ENCODE measurements at places on chromosomes 6 and 20. TPM values are rescaled to one million over a fixed set of nuclear protein-coding genes. Genes with fewer than 3 reads are reported as not detected.

Gene DEK
- 120 TPM for total RNA-seq

Gene ARID1B
- total RNA-seq: 117 TPM

Gene OR12D3
- not detected for total RNA-seq

Gene PDE10A
- total RNA-seq: 5.0 TPM

Gene SRC
- 85.8 TPM for total RNA-seq

Gene TNFRSF6B
- 2.7 TPM for total RNA-seq

Gene TRIM15
- 110 TPM for total RNA-seq

- DNase-seq: no peak
- no peak overlapping the region for H3K27ac ChIP-seq
Measured at GRCh38 chr6:161696801-161697200, 422.9 kb upstream of the AGPAT4 start.

DNA sequence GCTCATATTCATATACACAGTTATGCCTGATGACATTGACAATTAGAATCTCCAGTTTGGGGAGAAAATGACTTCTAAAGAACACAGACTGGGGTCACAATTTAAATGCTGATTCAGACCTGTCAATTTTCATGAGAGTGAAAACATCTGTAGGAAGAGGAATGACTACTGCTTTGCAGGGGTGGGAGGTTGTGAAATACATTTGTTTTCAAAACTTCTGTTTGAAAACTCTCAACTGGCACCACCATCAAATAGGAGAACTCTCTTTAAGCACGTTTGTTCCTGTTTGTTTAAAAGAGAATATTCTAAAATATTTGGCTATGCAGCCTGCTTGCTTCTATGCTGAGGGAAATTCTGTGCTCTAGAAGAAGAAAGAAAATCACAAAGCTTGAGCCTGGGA lies 50.8 kb upstream of the ADGRF5 start:
- H3K27ac ChIP-seq: no peak overlapping the region
- no peaks in the 10 kb centered on the region for H3K27me3 ChIP-seq

DNA sequence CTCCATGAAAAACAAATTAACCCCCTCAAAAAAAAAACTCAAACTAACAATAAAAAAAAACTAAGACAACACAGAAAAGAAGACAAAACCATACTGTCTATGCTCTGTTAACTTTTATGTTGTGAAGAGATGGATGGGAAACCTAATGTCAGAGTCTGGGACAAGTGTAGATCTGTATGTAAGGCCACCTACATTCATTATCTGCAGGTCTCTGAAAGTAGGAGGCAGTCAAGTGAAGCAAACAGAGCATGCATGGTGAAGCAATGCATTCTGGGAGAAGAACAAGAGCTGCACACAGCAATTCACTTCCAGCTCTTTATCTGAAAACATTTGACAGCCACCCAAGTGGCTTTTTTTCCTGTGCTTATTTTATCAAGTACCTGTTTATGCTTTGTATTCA lies 452.0 kb downstream of the EPHA7 start:
- H3K4me1 ChIP-seq: no peaks in the 10 kb centered on the region
- H3K4me3 ChIP-seq: no peak overlapping the region
- no peaks in the 10 kb centered on the region for H3K27me3 ChIP-seq
- no peaks in the 10 kb centered on the region for H3K36me3 ChIP-seq
- H3K27ac ChIP-seq: no peak overlapping the region

- H3K4me3 ChIP-seq: no peak overlapping the region
- no peak for DNase-seq
- H3K27me3 ChIP-seq: no peaks in the 10 kb centered on the region
- H3K4me1 ChIP-seq: peaks cover 15% of the 10 kb centered on the region
- H3K36me3 ChIP-seq: no peaks in the 10 kb centered on the region
Measured at GRCh38 chr6:35429463-35429862, 22.7 kb upstream of the FANCE start.

DNA sequence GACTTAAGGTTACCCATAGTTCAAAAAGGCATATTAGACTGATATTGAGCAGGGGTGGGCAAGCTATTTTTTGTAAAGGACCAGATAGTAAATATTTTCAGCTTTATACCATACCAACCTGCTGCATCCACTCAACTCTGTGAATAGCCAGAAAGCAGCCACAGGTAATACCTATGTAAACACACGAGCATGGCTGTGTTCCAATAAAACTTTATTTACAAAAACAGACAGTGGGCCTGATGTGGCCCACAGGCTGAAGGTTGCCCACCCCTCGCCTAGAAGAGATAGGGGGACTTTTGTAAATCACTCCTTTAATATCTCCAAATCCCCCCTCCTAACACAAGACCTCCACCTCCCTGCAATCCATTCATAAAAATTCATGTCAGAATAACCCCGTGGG lies 64.4 kb downstream of the PSMG4 start:
- no peak for DNase-seq
- H3K4me1 ChIP-seq: no peaks in the 10 kb centered on the region
- peaks cover 29% of the 10 kb centered on the region for H3K36me3 ChIP-seq
- no peaks in the 10 kb centered on the region for H3K27me3 ChIP-seq

DNA sequence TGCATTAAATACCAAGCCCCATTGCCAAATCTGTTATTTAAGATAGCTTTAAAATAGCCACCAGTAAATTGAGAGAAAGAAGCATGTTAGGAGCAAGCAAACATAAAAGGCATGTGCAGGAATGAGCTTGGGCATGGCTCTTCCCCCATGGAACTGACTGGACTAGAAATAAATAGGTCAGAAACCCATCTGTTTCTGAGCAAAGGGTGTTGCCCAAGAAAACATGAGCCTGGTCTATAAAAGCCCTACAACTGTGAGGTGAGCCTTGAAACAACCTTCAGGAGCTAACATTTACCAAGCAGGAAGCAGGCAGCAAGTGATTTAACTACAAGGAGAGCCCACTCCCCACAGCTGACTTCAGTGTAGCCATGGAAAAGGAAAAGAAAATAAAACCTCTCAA lies 126.3 kb downstream of the C6orf118 start:
- no peak overlapping the region for H3K4me3 ChIP-seq
- H3K4me1 ChIP-seq: no peaks in the 10 kb centered on the region
- no peaks in the 10 kb centered on the region for H3K36me3 ChIP-seq
- no peak overlapping the region for H3K27ac ChIP-seq
- no peak for DNase-seq
- no peaks in the 10 kb centered on the region for H3K27me3 ChIP-seq

DNA sequence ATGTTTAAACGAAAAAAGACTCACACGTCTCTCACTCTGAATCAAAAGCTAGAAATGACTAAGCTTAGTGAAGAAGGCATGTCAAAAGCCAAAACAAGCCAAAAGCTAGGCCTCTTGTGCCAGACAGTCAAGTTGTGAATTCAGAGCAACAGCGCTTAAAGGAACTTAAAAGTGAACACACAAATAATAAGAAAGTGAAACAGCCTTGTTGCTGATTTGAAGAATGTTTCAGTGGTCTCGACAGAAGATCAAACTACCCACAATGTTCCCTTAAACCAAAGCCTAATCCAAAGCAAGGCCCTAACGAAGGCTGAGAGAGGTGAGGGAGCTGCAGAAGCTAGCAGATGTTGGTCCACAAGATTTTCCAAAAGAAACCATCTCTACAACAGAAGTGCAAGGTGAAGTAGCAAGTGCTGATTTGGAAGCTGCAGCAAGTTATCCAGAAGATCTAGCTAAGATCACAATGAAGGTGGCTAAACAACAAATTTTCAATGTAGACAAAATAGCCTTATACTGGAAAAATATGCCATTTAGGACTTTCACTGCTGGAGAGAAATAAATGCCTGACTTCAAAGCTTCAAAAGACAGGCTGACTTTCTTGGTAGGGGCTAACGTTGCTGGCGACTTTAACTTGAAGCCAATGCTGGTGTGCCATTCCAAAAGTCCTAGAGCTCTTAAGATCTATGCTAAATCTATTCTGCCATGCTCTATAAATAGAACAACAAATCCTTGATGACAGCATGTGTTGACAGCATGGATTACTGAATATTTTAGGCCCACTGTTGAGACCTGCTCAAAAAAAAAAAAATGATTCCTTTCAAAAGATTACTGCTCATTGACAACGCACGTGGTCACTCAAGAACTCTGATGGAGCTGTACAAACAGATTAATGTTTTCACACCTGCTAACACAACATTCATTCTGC lies 40.3 kb downstream of the SEC63 start:
- DNase-seq: no peak
- H3K27ac ChIP-seq: no peak overlapping the region
- no peaks in the 10 kb centered on the region for H3K4me1 ChIP-seq
- H3K27me3 ChIP-seq: no peaks in the 10 kb centered on the region

DNA sequence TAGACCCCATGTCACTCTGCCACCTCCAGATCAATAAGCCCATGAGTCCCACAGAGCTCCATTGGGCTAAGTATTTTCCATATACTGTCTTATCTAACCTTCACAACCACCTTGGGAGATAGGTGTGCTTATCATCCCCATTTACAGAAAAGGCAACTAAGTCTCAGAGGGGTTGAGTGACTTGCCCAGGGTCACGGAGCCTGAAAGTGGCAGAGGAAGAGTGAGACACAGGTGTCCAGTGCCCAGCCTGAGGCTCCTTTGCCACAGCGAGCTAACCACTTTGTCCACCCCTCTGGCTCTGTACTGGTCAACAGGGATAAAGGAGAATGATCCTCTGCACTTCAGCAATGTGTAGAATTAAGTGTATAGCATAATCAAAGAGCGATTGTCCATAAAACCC lies 124.5 kb downstream of the GMDS start:
- H3K36me3 ChIP-seq: no peaks in the 10 kb centered on the region
- no peak overlapping the region for H3K27ac ChIP-seq
- DNase-seq: no peak
- no peaks in the 10 kb centered on the region for H3K4me1 ChIP-seq
- no peaks in the 10 kb centered on the region for H3K27me3 ChIP-seq
- no peak overlapping the region for H3K4me3 ChIP-seq

DNA sequence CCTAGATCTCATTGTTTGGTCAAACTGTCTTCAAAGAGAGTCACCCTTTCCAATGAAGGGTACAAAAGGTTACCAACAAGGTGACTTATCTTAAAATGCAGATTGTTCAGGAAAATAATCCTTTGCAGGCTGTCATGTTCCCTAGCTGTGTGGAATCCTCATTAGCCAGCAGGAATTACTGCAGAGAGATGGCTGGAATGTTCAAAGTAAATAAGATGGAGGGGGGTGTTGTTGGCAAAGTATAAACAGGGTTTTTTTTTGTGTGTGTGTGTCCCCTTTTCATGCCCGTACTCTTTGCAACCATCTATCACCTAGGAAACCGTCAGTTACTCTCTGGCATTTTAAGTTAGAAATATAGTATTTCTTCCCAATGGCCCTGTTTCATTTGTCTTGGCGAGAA lies 6.5 kb downstream of the NEDD9 start:
- H3K27me3 ChIP-seq: no peaks in the 10 kb centered on the region
- DNase-seq: no peak
- H3K4me3 ChIP-seq: no peak overlapping the region
- H3K4me1 ChIP-seq: no peaks in the 10 kb centered on the region

DNA sequence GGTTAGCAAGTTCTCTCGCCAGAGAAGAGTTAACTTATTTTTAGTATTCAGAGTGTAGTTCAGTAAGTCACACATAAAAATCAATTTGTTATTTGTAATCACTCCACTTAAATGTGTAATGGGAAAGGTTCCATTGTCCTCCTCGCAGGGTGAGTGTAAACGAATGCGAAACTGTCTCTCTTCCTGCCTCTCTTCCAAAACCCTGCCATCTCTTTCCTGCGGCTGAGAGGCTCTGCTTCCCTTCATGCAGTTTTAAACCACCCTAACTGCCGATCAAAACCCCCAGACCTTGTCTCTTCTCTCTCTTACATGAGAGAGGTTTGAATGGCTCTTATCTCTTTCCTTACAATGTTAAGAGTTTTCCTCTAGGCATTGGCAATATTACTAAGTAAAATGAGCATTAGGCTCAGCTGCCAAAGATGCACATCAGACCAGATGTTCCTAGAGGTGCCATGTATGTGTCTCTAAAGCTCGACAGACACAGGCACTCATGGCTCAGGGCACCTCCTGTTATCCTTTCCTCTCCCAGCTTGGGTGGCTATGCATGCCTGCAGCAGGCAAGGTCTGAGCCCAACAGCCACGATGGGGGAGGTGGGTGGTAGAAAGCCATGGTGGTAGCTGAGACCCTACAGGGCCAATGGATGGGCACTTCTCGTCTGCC lies 91.2 kb downstream of the JARID2 start:
- no peak overlapping the region for H3K4me3 ChIP-seq
- H3K27ac ChIP-seq: no peak overlapping the region
- H3K27me3 ChIP-seq: no peaks in the 10 kb centered on the region
- no peaks in the 10 kb centered on the region for H3K36me3 ChIP-seq

- H3K4me1 ChIP-seq: no peaks in the 10 kb centered on the region
- H3K4me3 ChIP-seq: no peak overlapping the region
- no peak overlapping the region for H3K27ac ChIP-seq
- no peaks in the 10 kb centered on the region for H3K27me3 ChIP-seq
Measured at GRCh38 chr6:85496009-85496579, 46.2 kb downstream of the NT5E start.

GRCh38 chr6:1424306-1424927 lies 35.0 kb downstream of the FOXF2 start:
- no peaks in the 10 kb centered on the region for H3K36me3 ChIP-seq
- no peak for DNase-seq
- H3K27me3 ChIP-seq: no peaks in the 10 kb centered on the region
- no peak overlapping the region for H3K27ac ChIP-seq

DNA sequence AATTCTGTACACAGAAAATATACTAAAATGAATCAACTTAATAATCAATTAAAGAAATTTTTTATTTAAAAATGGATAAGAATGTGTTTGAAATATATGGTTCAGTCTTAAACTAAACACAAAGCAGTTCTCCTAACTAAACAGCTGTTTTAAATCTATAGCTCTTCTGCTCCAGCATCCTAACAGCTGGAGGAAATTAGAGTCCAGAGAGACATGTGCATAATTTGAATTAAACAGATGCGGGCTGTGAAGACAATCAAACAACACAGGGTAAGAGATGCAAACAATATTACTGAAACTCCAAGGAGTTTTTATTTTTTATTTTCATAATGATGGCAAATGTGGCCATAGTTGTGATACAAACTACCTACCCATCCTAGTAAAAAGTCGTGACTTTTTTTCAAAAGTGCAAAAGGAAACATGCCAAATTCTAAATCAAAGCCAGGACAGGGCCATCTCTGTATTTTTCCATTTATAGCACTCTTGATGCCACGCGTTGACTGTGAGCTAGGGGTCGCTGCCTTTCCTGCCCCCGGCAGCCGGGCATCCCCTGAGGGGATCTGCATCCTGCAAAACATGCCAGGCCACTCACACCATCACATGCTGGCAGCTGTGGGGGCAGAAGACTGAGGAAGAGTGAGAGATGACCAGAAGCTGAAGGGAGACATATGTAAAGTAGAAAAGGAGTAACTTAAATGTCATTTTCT lies 310.6 kb downstream of the PRKN start:
- H3K4me1 ChIP-seq: no peaks in the 10 kb centered on the region
- no peak overlapping the region for H3K27ac ChIP-seq
- H3K36me3 ChIP-seq: no peaks in the 10 kb centered on the region
- no peak overlapping the region for H3K4me3 ChIP-seq

GRCh38 chr6:159117046-159117445 lies 52.2 kb upstream of the FNDC1 start:
- no peaks in the 10 kb centered on the region for H3K27me3 ChIP-seq
- no peaks in the 10 kb centered on the region for H3K36me3 ChIP-seq
- DNase-seq: no peak
- no peaks in the 10 kb centered on the region for H3K4me1 ChIP-seq
- H3K27ac ChIP-seq: peak overlapping the region; percentile 46
- no peak overlapping the region for H3K4me3 ChIP-seq

- H3K36me3 ChIP-seq: no peaks in the 10 kb centered on the region
- no peak overlapping the region for H3K27ac ChIP-seq
- peaks cover 29% of the 10 kb centered on the region for H3K4me1 ChIP-seq
- no peak for DNase-seq
- H3K4me3 ChIP-seq: no peak overlapping the region
Measured at GRCh38 chr20:58659841-58660240, 8.8 kb downstream of the STX16 start.

GRCh38 chr6:148547110-148547509 lies 199.7 kb upstream of the UST start:
- H3K4me3 ChIP-seq: no peak overlapping the region
- H3K27ac ChIP-seq: no peak overlapping the region
- DNase-seq: no peak
- no peaks in the 10 kb centered on the region for H3K36me3 ChIP-seq
- no peaks in the 10 kb centered on the region for H3K4me1 ChIP-seq
